ENCODE measurements at places on chromosomes 1 and 21.

GRCh38 chr1:175976865-175977642 is 230.0 kb downstream of the COP1 start:
- DNase-seq: no peak

DNA sequence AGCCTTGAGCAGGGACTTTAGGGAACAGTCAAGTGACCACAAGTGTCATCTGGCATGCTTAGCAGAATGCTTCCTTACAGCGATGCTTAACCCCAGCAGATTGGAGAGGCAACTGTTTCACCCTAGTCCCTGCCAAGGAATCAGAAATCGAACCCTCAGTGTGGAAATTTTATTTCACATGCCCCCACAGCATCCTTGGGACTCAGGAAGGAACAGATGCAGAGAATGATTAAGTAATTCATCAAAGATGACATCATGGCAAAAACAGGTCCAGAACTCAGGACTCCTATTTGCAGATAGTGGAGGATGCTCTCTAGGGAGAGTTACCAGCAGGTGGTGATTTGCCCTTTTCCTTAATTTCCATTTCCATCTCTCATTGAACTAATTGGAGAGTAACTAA is 333.0 kb upstream of the KAZN start:
- DNase-seq: no peak

- no peak for DNase-seq
Measured at GRCh38 chr1:174274452-174274851, 115.1 kb downstream of the RABGAP1L start.

DNA sequence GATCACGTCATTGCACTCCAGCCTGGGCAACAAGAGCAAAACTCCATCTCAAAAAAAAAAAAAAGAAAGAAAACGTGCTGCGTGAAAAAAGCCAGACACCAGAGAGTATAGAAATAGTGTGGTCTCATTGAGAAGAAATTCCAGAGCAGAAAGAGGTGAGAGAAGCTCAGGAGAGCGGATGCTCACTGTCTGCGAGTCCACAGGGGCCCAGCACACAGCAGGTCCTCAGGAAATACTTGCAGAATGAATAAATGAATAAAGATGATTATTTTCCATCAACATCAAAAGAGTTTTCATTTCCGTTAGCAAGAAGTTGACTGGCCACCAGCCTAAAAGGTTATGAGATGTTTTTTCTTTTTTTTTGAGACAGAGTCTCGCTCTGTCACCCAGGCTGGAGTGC is 14.4 kb downstream of the CASP9 start:
- no peak for DNase-seq

DNA sequence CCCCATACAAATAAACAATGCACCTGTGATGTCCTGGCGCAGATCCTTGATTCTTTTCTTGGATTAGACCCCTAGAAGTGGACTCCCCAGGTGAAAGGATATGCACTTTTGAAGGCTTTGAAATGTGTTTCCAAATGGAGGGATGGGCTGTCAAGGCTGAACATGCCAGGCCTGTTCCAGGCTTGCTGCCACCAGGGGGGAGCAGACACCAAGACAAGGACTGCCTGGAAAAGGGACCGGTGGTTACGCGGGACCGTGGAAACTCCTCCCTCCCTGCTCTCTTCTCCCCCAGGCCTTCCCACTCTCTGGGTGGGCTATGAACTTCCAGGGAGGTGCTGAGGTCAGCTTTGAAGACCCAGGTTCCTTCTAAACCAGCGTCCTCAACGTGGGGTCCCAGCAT is 12.7 kb downstream of the C1QB start:
- DNase-seq: peak; percentile 73

DNA sequence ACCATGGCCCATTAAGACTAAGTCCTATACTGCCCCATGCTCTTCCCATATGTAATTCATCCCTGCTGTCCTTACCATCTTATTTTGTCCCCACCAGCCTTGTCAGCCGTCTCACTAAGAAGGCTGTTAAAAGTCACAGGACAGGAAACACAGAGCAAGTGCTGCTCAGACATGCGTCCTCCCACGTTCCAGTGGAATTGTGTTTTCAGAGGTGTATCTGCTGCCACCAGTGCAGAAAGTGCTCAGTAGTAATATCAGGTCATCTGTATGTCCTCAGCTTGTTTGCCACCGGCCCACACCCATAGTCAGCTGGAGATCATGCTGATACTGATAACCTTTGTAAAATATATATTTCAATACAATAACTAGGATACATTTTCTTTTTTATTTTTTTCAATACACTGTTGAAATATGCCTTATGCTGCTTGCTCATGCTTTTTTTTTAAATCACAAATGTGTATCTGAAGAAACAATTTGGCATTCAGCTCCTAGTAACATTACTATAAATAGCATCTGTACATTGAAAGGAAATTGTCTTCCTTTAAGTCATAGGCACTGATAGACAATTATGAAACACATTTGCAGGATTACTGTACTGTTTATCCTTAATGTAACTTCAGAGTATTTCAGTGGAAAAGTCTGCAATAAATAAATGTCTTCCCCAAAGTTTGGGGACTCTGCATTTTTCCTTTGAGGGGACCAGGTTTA is 156.9 kb downstream of the EDEM3 start:
- no peak for DNase-seq

GRCh38 chr1:75079538-75080290 is 54.5 kb upstream of the LHX8 start:
- no peak for DNase-seq

DNA sequence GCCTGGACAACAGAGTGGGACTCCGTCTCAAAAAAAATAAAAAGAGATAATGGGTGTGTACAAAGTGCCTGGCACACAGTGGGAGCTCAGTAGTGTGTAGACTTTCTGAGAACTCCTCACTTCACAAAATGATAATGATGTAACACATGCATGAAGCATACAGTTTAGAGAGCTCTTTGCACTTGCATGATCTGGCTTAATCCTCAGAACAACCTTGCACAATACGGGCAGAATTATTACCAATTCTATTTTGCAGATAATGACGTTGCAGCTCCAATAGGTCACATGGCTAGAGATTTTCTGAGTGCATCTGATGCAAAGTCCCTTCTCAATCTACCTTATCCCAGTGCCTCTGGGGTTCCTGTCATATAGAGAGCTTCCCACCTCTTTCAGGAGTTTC is 71.4 kb downstream of the CD247 start:
- DNase-seq: no peak

DNA sequence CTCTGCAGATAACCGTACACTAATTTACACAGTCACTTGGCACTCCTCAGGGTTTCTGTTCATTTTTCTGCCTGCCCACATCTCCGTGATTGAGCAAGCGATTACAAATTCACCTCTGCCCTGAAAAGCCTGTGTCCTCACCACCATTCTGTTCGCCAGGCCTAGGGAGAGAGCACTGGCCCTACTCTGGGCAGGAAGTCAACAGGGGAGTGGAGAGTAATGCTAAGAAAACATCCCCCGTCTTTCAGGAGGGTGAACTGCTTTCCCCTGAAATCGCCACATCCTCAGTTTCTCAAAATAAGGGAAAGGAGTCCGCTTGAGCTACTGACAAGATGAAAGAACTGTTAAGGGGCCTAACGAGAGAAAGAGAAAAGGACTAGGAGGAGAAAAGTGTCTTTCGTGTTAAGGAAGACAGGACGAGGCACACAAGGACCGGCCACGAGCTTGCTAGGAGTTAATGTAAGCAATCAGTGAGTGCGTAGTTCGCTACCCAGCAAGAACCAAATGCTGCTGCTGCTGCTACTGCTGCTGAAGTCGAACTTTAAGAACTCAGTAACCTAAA is 632 bp downstream of the PEX19 start:
- DNase-seq: peak; percentile 18

- DNase-seq: no peak
Measured at GRCh38 chr1:100107696-100108095, 25.0 kb downstream of the SASS6 start.

GRCh38 chr1:46612937-46613660 is 3.5 kb downstream of the MOB3C start:
- DNase-seq: no peak

DNA sequence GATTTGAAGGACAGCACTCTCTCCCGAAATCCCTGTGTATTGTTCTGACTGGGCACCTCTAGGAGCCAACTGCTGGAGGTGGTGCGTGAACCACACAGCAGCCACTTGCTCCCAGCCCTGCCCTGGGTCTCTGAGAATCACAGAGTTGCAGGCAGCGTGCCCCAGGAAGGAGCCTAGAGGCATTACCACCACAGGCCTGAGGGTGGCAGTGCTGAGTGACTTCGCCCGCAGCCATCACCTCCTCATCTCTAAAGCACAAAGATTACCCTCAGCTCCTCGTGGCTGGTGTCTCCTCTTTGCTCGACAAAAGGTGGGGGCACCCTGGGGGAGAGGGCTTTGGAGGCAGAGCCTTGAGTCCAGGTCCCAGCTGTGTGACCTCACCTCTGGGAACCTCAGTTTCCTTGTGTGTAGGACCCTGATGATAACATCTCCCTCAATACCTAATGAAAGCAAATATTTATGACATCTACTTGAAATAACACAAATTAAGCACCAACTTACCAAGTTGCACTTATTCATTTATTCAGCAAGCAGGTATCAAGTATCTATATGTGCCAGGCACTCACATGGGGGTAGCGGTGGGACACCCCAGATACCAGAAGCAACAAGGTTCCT is 86.3 kb downstream of the VWA5B1 start:
- peak; percentile 79 for DNase-seq

- no peak for DNase-seq
Measured at GRCh38 chr1:238648296-238648695, 738.1 kb upstream of the CHRM3 start.

- no peak for DNase-seq
Measured at GRCh38 chr1:157142201-157142600, 4.0 kb upstream of the ETV3 start.

- no peak for DNase-seq
Measured at GRCh38 chr1:91137173-91137852, 115.5 kb upstream of the ZNF644 start.

DNA sequence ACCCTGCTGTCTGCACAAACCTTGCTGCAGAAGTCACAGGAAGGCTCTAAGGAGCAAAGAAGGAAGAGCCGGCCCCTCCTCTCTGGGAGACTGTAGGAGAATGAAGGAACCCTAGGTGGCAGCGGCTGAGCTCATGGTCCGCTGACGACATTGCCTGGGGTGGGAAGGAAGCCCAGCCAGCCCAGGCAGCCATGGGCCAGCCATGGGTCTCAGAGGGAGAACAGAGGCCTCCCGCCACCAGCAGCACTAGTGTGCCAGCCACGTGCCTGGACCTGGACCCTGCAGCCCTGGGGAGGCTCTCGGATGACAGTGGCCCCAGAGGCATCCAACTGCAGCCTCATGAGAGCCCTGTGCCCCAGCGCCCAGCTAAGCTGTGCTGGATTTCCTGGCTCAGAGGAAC is 49.2 kb upstream of the POFUT2 start:
- DNase-seq: no peak

GRCh38 chr1:943545-944340 is 15.3 kb downstream of the NOC2L start:
- DNase-seq: no peak

GRCh38 chr1:54588377-54588776 is 34.9 kb downstream of the FAM151A start:
- DNase-seq: no peak

GRCh38 chr1:199780948-199781670 is 246.4 kb upstream of the NR5A2 start:
- no peak for DNase-seq

GRCh38 chr1:58312971-58313563 is 233.5 kb downstream of the OMA1 start:
- no peak for DNase-seq

DNA sequence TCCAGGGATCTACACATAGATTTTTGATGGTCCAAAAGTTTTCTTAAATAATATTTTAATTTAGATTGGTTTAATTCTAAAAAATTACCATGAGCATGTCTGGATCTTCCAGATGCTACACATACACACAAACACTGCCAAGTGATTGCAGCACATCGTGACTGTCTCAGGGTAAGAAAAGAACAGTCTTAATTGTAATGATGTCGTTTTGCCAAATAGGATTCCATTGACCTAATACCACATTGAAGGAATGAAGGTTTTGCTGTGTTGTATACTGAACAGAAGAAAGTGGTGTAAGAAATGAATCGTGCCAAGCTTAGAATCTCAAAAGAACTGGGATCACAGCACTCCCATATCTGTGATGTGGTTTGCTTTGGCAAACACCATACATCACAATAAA is 633.3 kb upstream of the CAMK1G start:
- DNase-seq: no peak

DNA sequence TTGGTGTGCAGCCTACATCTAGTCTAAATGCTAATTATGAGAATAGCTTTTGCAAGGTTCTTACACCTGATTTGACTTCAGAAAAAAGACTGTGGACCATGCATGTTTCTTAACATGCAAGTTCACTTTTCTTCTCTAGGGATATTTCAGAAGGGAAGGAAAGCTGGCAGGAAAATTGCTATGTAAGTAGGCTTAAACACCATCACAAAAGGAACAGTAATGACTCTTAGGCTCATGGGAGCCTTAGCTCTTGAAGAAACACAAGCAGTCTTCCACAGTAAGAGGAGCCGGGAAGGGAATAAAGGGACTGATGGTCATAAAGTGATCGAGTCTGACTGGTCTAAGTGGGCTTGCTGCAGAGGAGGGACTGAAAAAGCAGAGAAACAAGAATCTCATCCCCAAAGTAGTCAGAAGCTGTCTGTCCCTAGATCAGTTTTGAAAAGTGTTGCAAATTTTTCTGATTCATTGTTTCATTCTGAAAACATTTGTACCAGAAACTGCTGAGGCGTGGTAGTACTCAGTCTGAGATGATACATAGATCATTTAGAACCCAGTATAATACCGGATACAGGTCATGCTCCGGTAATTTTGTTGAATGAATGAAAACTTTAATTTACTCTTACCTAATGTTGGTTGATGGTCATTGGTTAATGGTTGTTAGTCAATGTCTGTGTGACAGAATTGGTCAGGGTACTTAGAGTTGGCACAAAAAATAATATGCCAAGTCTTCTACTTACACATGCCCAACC is 40.9 kb downstream of the SMYD2 start:
- DNase-seq: no peak

- peak; percentile 71 for DNase-seq
Measured at GRCh38 chr1:21573971-21574465, 64.8 kb downstream of the ALPL start.

DNA sequence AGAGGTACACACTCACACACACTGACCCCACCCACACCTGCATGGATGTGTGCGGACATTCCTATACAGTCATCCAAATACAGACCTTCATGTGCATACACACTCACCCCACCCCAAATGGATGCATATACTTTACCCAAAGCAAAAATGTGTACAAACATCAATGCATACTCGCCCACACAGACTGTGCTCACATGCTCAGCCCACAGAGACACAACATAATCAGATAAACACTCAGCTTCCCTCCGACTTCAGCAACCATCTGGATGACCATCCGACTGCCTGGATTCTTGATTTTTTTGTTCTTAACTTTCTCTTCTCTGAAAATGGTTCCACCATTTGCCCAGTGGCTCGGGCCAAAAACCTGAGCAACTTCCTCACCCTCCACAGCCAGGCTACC is 24.4 kb upstream of the GJB5 start:
- DNase-seq: no peak

Data from HuH-7 (cell line).